HAP-1 (cell line): ENCODE measurements at places on chromosomes 11 and 22.

GRCh38 chr11:114928260-114928870 is 250.0 kb downstream of the NXPE2 start:
- no peak for DNase-seq

- peak; percentile 23 for DNase-seq
These were observed at the start of gene TRIM6 for GRCh38 chr11:5596607-5597201. Gene TRIM6, plus strand, starts transcription at chr11:5596637. Its CDS starts 261 bp downstream, at chr11:5596898.

GRCh38 chr22:36323182-36323854 is 64.4 kb downstream of the MYH9 start:
- DNase-seq, result no peak

GRCh38 chr11:84566671-84567070 is 1060.5 kb downstream of the DLG2 start:
- DNase-seq, result no peak

GRCh38 chr11:128331317-128331716 is 256.0 kb downstream of the ETS1 start:
- no peak for DNase-seq

DNA sequence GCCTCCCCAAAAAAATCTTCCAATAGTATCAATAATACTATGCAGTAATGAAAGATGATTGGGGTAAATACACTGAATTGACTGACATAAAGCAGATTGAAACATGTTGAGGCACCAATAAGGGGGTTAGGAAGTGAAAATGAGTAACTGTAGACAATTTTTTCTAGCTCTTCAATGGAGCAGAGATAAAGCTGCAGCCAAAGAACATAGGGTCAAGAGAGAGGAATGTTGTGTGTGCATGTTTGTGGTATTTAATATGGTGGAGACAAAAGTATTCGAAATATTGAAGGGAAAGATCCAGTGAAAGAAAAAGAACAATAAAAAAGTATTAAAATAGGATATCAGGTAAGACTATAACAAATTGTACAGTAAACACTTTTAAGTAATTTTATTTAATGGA is 450.0 kb upstream of the CCDC179 start:
- no peak for DNase-seq

GRCh38 chr22:36713436-36713835 is 9.9 kb upstream of the CACNG2 start:
- DNase-seq, result no peak

- DNase-seq, result no peak
These were observed 439.6 kb upstream of the CCDC90B start for GRCh38 chr11:83725728-83726127.

GRCh38 chr22:49992921-49993648 is 19.5 kb downstream of the IL17REL start:
- DNase-seq, result peak; percentile 54

GRCh38 chr11:94557992-94558391 is 9.2 kb upstream of the PIWIL4 start:
- no peak for DNase-seq

GRCh38 chr22:40620464-40621046 is 16.0 kb downstream of the MRTFA start:
- no peak for DNase-seq

DNA sequence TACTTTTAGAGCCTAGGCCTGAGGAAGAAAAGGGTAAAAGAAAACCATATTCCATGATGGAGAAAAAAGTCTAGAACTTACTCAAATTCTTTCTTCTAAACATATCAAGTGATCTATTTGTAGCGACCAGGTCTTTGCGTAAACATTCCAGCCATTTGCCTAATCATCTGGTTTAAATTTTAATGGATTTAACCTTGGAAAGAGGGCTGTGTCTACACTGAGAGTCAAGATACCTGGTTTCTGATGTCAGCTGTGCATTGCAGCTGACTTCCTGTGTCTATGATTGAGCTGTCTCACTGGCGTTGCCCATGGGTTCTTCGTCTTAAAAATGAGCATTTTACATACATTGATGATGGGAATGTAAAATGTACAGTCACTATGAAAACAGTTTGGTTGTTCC is 10.0 kb upstream of the TMEM123 start:
- no peak for DNase-seq

DNA sequence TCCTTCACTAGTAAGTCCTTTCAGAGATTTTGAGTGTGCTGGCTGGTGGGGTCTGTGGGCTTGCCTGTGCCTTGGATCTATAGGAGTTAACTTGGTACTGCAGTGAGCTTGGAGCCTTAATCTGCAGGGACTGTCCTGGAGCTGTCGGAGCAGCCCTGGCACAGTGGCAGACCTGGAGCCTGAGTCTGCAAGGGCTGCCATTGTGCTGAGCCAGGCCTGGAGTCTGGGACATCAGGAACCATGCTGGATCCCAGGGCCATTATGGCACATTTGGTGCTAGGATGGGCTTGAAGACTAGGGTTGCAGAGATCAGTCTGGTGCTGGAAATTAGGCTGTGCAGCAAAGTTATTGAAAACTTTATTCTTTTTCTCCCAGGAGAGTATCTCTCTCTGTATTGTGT is 665.4 kb downstream of the METTL15 start:
- no peak for DNase-seq

DNA sequence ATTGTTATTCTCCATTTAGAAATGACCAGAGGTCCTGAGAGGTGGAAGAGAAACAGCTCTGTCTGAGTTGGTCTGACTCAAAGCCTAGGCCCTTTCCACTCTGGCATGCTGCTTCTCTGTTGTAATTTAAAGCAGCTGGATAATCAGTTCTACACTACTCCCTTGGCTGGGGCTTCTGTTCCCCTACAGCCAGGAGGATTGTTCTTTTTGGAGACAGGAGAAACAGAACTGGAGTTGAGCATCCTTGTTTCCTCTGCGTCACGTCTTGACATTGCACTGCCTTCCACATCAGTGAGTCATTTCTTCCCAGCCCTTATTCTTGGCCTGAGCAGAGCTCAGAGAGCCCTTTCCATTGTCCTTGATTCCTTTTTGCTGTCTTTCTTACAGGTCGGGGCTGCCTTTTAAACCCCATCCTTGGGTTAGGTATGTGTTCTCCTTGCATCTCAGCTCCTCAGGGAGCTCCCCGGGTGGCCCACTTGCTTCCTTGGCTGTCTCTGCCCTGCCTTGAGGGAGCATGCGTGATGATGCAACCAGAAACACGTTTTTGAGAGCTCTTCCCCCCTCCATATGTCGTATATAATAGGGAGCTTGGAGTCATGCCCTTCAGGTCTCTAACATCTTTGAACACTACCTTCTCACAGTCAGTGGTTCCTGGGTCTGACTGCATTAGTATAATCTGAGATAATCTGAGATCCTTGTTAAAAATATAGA is 35.7 kb downstream of the CYB5R2 start:
- DNase-seq, result no peak

- no peak for DNase-seq
These were observed 7.8 kb downstream of the EMID1 start for GRCh38 chr22:29213493-29213892.

DNA sequence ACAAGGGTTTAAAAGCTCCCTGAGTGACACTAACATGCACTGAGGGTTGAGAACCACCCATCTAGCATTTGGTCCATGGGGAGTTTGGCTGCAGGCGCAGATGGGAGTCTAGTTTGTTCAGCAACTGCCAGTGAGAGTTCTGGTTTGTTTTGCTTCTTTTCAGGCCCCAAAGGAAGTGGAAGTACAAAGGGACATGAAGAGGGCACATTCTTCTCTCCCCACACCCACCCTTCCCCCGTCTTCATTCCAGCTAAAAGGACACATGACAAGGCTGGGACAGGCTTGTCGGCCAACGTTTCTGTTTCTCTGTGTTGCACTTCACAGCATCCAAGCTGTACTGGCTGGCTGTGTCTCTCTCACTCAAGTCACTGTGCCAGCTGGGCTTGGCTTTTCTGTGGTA is 8.2 kb upstream of the ENDOD1 start:
- no peak for DNase-seq

- DNase-seq, result no peak
These were observed 66.2 kb downstream of the EFCAB6 start for GRCh38 chr22:43745783-43746356.
